Hematopoietic multipotent progenitor cell (in vitro differentiated cells): ENCODE measurements at places on chromosomes 6 and 20.

- DNase-seq = no peak
Observed at GRCh38 chr6:89830170-89830809, 610 bp downstream of the CASP8AP2 start.

DNA sequence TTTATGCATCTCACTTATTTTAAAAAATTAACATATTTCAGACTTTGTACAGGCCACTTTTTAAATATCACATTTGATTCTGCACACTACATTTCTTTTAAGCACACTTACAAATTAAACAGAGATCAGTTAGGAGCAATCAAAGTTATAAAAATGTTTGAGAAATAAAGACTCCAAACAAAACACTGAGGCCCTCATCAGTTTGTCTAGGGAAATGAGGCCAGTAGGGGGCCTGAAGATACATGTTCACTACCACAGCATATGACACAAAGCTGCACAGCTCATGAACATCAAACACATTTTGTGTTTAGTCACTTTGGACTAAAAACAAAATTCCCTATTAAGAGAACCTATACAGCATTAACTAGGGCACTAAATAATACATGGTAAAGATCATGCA is 180.5 kb downstream of the PDE7B start:
- no peak for DNase-seq

GRCh38 chr6:127956260-127956888 is 55.5 kb upstream of the THEMIS start:
- DNase-seq = no peak

GRCh38 chr6:139964737-139965136 is 590.3 kb upstream of the CITED2 start:
- DNase-seq = no peak

GRCh38 chr20:16599257-16599656 is 26.0 kb upstream of the KIF16B start:
- DNase-seq = no peak

DNA sequence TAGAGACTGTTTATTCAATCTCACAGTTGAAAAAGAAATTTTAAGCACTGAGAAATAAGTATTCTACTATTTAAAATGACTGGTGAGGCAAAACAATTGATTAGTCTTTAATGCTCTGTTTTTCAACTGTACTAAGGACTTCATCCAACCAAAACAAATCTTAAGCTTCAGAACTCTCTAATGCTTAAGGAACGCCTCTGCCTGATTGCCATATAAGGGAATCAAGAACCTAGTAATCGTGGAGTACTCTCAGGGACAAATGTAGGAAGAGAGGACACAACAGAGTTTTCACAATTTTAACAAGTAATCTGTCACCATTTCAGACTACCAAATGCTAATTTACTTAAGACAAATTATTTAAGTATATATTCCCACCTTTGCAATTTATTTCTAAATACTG is 16.1 kb downstream of the FBXO30 start:
- DNase-seq = no peak

DNA sequence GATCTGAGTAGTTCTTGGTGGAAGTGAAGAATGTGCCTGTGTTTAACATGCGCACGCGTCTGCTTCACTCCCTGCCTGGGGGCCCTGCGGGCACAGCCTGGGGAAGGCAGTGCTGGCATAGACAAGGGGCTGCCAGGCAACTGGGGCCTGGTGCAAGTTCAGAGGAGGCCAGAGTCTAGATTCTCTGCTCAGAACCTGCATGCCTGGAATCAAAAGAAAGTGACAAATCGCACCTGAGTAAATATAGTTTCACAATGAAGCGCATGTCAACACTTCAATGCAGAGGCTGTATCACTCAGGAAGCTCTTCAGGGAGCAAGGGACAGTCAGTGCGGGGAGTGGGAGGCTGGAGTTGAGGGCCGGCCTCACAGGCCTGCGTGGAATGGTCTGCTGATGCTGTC is 24.2 kb upstream of the PPP1R14C start:
- DNase-seq = no peak

- DNase-seq = no peak
Observed at GRCh38 chr20:57280221-57280620, 13.8 kb upstream of the BMP7 start.

- DNase-seq = no peak
Observed at GRCh38 chr20:36582821-36583220, 9.4 kb downstream of the TGIF2 start.

GRCh38 chr20:34829191-34829590 is 3.7 kb upstream of the NCOA6 start:
- no peak for DNase-seq

GRCh38 chr6:134997133-134997995 is 47.5 kb upstream of the ALDH8A1 start:
- no peak for DNase-seq

DNA sequence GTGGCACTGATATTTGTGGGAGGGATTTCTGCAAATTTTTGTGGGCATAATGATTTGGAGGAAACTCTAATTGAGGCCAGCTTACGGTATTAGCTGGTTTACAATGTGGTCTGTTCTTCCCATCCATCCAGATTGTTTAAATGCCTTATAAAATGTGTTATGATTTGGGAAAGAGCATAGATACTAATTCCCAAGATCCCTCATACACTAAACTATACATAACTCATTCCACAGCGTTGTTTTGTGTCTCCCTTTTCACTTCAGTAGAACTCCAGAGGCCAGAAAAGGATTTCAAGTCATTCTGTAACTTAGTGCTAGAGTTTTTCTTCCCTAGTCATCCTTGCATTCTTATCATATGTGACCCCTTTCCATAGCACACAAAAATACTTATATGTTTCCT is 292.6 kb upstream of the NT5E start:
- no peak for DNase-seq

DNA sequence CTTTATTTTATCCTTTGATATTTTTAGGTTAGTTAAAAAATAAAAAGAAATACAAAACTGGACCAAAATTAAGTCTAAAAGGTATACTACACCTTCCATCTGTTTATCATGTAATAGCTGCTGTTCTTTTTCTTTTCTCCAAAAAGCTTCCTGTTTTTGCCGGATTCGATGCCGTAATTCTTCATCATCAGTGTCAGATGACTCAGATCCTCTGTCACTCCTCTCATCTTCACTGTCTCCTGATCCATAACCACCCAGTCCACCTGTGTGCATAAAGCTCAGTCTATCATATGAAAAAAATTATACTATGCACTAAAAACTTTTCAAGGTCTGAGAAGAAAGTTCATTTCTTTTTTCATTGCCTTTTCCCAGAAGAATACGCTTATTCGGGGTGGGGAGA is 8.5 kb upstream of the COQ3 start:
- DNase-seq = no peak

DNA sequence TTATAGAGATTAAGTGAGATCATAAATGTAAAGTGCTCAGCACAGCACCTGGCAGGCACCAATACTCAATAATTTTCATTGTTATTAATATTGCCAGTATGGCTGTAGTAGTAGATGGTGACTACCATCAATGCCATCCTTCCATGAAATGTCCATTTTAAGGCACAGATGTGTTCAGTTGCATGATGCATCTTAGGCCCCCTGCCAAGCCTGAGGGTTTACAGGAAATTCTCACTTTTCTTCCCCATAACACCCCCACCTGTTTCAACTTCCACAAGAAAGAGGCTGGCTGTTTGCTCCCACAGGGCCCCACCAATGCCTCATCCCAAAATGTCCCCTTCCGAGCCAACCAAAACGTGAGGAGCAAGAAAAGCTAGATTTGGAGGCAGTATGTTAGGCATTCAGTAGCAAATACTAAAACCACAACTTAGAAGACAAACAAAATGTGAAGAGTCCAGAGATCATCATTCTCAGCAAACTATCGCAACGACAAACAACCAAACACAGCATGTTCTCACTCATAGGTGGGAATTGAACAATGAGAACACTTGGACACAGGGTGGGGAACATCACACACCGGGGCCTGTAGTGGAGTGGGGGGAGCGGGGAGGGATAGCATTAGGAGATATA is 110.6 kb upstream of the NHSL1 start:
- no peak for DNase-seq

GRCh38 chr6:31116661-31117385 is 2.2 kb downstream of the PSORS1C1 start:
- no peak for DNase-seq

DNA sequence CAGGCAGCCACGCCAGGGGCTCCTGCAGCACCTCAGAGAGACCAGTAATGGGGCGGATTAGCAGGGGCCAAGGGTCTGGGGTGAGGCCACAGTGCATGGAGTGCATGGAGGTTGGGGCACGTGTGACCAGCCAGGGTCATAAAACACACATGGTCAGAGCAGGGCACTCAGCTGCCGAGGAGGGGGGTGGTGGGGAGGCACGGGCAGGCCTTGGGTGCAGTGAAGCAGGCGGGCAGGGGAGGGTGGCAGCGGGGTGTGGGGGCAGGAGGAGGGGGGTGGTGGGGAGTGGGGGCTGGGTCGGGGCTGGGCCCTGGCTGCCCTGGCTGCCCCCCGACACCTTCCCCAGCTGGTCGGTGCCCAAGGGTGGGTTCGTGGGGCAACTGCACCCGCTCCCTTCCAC is 23.7 kb upstream of the NTSR1 start:
- no peak for DNase-seq

GRCh38 chr6:148069256-148069655 is 273.4 kb upstream of the SASH1 start:
- no peak for DNase-seq

DNA sequence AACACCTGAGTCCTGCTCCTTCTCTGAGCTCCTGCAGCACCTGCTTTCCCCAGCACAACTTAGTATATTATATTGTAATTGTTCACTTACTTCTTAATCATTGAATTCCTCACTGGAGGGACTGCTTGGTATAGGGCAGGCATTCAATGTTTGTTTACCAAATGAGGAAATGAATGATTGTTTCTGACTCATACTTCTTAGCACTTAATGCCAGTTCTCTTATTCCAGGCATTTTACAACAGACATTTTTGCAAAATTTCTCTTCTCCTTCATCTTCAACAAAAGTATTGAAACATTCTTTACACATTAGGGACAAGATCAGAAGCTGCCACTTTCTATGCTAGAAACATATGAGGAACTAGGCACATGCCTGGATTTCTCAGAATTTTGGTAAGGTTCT is 119.4 kb downstream of the TBX18 start:
- DNase-seq = no peak

DNA sequence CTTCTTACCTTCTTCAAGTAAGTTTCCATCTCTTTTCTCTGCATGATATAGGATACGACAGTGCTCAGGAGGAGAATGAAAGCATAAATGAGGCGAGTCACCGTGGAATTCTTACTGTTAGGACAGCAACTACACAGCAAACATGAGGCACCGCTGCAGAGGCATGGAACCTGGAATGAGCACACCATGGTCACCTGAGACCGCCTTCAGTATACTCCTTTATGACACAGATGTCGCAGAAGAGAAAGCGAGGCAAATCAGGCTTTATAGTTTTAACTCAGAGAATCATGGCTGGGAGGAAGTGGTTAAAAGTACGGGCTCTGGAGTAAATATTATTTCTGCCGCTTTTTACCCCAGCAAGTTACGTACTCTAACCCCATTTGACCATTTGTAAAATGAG is 8.0 kb downstream of the SERINC3 start:
- DNase-seq = no peak

DNA sequence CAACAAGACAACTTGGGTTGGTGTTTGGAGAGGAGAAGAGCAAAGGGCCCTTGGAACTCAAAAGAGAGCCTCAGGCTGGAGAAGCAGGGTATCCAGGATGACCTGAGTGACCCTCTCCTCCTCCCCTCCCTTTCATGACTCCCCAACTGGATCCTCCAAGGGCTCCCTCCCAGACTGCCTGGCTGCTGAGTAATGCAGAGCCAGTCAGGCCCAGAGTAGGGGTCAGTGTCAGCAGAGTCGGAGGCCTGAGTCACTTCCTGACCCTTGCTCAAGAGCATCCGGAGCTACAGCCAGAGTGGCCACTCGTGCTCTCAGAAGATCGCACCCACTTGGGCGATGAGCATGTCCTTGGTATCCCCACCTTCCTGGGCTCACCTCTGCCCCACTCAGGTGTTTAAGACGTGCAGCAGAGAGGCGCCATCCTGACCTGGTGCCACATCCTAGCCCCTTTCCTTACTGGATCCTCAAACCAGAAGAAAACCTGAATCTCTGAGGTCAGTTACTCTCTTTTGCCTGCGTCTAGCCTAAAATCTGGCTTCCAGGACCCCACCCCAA is 2.8 kb upstream of the MAPK13 start:
- no peak for DNase-seq

GRCh38 chr20:1456300-1456699 is 10.3 kb downstream of the NSFL1C start:
- no peak for DNase-seq

- DNase-seq = no peak
Observed at GRCh38 chr6:7085911-7086310, 21.9 kb upstream of the RREB1 start.

DNA sequence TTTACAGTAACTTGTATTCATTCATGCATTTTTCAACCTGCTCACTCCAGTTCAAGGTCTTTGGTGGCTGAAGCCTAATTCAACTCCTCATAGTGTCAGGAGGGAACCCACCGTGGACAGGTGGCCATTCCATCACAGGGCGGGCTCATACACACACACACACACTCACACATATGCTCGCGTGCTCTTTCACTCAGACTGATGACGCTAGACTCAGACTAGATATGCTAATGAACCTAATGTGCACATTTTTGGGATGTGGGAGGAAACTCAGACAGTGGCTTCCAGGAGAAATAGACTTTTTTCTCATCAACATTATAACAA is 56.7 kb downstream of the TRIM27 start:
- no peak for DNase-seq

DNA sequence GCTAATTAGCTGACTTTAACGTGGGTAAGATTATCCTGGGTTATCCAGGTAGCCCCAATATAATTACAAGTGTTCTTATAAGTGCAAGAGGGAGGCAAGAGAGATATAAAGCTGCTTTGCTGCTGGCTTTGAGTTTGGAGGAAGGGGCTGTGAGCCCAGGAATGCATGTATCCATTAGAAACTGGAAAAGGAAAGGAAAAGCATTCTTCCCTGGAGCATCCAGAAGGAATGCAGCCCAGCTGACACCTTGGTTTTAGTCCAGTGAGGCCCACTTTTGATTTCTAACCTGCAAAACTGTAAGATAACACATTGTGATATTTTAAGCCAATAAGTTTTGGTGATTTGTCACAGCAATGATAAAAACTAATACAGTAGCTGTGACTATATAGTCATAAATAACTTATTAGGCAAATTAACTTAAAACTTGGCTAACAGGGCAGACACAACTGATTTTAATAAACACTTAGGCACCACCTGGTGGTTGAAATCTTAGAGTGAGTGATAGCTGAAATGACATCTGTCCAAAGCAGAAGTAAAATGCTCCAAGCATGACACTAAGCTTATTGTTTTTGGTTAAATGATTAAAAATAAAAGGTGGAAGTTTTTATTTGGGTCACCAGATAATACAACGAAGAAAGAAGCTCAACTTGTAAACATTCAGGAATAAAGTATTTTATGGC is 35.6 kb downstream of the ADGRF4 start:
- peak; percentile 70 for DNase-seq

GRCh38 chr6:38580030-38580429 is 59.7 kb downstream of the BTBD9 start:
- DNase-seq = no peak

DNA sequence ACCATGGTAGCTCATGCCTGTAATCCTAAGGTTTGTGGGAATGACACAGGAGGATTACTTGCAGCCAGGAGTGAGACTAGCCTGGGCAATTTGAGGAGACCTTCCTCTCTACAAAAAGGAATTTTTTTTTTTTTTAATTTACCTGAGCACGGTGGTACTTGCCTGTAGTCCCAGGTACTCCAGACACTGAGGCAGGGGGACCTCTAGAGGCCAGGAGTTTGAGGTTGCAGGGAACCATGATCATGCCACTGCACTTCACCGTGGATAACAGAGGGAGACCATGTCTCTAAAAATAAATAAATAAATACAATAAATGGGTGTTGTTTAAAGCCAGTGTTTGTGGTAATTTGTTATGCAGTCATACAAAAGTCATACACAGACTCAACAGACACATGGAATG is 2.4 kb upstream of the HLA-F start:
- no peak for DNase-seq
